ENCODE measurements at places on chromosomes 6 and 20. TPM values are rescaled to one million over a fixed set of nuclear protein-coding genes. Genes with fewer than 3 reads are reported as not detected.

GRCh38 chr6:134421501-134421900, 103.6 kb upstream of the SGK1 start:
- no peak overlapping the region for H3K27ac ChIP-seq
- peaks cover 14% of the 10 kb centered on the region for H3K4me1 ChIP-seq
- no peaks in the 10 kb centered on the region for H3K36me3 ChIP-seq
- H3K4me3 ChIP-seq, result no peak overlapping the region
- no peak for DNase-seq

GRCh38 chr6:83292900-83293843, 100.0 kb downstream of the RWDD2A start:
- no peaks in the 10 kb centered on the region for H3K27me3 ChIP-seq
- H3K4me3 ChIP-seq, result no peak overlapping the region
- DNase-seq, result no peak
- H3K36me3 ChIP-seq, result peaks cover 41% of the 10 kb centered on the region
- no peak overlapping the region for H3K27ac ChIP-seq
- H3K4me1 ChIP-seq, result no peaks in the 10 kb centered on the region

DNA sequence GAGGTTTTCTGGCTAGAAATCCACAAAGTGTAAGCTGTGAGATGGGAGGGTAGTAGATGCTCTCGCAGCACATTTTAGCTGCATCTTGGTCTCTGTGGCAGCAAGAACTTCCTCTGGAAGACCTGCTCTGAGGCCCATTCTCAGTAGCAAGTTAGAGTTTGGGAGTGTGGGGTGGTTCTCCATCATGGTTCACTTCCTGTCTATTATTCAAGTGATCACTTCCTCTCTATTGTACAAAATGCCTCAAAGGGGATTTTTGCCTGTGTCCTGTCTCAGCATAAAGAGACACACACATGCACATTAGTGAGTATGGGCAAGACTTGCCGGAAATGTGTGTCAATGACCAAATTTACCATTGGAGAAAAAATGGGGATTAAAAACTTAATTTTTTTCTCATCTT, 42.5 kb downstream of the LYRM2 start:
- DNase-seq, result no peak
- peaks cover 17% of the 10 kb centered on the region for H3K4me1 ChIP-seq
- no peaks in the 10 kb centered on the region for H3K27me3 ChIP-seq

GRCh38 chr20:51176446-51176845, 153.5 kb upstream of the KCNG1 start:
- DNase-seq, result no peak
- no peak overlapping the region for H3K4me3 ChIP-seq
- peaks cover 5% of the 10 kb centered on the region for H3K27me3 ChIP-seq
- peaks cover 8% of the 10 kb centered on the region for H3K4me1 ChIP-seq
- peak overlapping the region; percentile 71 for H3K27ac ChIP-seq
- H3K36me3 ChIP-seq, result no peaks in the 10 kb centered on the region

DNA sequence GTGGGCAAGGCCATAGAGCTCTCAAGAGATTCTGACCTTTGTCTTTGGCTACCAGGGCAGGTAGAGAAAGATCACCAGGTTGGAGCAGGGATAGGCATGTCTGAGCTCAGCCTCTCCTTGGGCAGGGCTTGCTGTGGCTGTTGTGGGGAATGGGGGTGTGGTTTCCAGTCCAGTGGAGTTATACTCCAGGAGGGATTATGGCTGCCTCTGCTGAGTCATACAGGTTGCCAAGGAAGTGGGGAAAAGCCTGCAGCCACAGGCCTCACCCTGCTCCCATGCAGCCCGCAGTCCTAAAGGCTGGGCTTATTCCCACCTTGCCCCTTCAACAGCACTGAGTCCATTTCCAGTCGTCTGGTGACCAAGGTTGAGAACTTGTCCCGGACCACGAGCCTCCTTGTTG, 21.9 kb downstream of the MEP1A start:
- H3K4me1 ChIP-seq, result peaks cover 22% of the 10 kb centered on the region
- peaks cover 4% of the 10 kb centered on the region for H3K27me3 ChIP-seq
- H3K4me3 ChIP-seq, result no peak overlapping the region
- no peaks in the 10 kb centered on the region for H3K36me3 ChIP-seq

DNA sequence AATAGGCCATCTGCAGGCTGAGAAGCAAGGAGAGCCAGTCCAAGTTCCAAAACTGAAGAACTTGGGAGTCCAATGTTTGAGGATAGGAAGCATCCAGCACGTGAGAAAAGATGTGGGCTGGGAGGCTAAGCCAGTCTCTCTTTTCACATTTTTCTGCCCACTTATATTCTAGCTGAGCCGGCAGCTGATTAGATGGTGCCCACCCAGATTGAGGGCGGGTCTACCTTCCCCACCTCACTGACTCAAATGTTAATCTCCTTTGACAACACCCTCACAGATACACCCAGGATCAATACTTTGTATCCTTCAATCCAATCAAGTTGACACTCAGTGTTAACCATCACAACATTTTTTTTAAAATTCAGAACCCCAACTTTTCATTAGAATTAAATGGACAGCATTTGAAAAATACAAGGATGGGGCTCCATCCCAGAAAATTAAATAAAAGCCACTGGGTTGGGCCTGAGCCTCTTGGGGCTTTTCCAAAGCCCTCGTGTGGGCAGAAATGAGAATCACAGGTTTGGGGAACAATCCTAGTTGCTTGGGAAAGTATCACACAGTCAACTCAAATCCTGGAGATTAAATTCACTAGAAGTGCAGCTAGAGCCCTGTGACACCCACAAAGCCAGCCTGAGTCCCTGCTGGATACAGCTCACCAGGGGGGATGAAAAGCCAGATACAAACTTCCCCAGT, 2.2 kb downstream of the CLDN20 start:
- no peak overlapping the region for H3K27ac ChIP-seq
- H3K4me1 ChIP-seq, result peaks cover 12% of the 10 kb centered on the region

GRCh38 chr6:167791091-167791779, 35.5 kb upstream of the AFDN start:
- H3K36me3 ChIP-seq, result no peaks in the 10 kb centered on the region
- no peak for DNase-seq
- no peak overlapping the region for H3K27ac ChIP-seq
- peaks cover 11% of the 10 kb centered on the region for H3K4me1 ChIP-seq
- H3K27me3 ChIP-seq, result no peaks in the 10 kb centered on the region

DNA sequence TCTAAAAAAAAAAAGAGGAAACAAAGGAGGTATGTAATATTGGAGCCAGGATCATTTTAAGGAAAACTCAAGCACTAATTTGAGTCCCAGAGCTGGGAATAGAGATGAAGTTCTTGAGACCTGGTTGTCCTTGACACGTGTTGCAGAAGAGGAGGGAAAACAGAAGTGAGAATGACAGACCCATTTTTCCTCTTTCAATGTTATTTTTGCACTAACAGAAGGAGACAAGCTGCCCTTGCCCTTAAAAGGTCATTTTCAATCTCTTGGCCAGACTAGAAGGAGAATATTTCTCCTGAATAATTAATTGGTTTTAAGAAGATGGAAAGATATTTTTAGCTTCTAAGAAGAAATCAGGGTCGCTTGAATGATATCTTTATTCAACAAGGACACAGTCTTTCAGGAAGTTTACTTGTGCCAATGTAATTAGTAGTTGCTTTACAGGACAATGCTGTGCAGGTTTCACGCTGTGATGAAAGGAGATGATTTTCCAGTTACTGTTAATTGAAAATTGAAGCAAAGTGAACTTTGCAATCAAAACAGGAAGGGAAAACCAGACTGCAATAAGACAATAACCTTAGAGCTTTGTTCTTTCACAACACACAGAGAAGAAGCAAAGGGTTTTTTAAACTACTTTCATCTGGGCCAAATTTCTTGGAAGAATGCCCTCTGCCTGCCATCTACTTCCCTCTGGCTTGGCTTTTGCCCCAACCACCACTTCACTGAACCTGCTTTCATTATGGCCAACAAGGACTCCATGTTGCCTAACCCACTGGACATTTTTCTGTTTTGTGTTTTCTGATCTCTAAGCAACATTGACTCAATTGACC, 107.8 kb upstream of the SHLD1 start:
- no peak for DNase-seq
- H3K27ac ChIP-seq, result no peak overlapping the region
- H3K27me3 ChIP-seq, result peaks cover 3% of the 10 kb centered on the region
- H3K4me3 ChIP-seq, result no peak overlapping the region

DNA sequence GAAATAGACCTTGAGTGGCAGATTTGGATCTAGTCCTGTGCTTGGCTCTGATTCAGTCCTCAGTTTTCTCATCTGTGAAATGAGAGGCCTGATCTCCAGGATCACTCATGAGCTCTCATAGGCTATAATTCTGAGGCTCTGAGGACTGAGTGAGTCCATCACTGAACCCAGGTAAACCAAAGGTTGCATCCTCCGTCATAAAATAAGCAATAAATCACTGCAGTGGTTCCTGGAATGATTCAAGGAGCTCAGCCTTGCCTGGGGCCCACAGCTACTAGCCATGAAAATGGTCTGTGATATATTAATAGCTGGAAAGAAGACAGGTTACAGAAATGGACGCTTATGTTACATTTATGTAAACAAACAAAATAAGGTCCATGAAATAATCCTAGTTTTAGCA, 124.8 kb downstream of the MAP3K7 start:
- no peak overlapping the region for H3K4me3 ChIP-seq
- H3K27me3 ChIP-seq, result no peaks in the 10 kb centered on the region
- H3K27ac ChIP-seq, result no peak overlapping the region
- H3K4me1 ChIP-seq, result no peaks in the 10 kb centered on the region
- no peak for DNase-seq

DNA sequence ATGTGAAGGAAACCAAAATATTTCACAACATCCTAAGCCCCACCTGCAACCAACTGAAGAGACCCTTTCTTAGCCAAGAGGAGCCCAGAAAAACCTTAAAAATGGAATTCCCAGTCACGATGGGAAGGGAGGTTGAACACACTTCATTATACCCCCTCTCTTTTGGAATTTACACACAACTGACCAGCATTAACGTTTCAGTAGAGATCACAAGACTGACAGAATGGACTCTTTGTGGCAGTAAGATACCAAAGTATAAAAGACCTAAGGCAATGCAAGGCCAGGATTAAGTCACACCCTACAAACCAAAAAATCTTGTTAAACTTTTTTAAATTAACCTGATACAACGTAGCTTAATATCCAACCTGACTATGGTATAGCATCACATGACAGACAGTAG, 190.9 kb downstream of the OTOR start:
- peaks cover 16% of the 10 kb centered on the region for H3K27me3 ChIP-seq
- no peaks in the 10 kb centered on the region for H3K36me3 ChIP-seq
- DNase-seq, result no peak
- H3K27ac ChIP-seq, result no peak overlapping the region

DNA sequence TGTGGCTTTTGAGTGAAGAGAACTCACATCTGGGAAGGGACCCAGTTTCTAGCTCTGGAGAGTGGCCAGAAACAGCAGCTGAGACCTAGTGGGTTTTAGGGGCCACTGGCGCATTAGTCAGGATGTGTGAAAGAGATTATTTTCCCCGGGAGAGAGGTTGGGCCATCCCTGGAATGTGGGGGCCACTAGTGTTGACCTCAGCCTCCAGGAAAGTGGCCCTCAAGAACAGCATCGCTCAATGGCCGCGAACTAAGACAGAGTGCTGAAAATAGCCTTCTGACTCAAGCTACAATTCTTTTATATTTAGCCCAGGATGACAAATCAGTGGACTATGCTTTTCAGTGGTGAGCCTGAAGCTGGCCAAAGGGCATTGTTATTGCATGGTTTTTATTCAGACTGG, 210.4 kb upstream of the RNF24 start:
- H3K27me3 ChIP-seq, result peaks cover 40% of the 10 kb centered on the region
- H3K4me3 ChIP-seq, result no peak overlapping the region
- no peak for DNase-seq

DNA sequence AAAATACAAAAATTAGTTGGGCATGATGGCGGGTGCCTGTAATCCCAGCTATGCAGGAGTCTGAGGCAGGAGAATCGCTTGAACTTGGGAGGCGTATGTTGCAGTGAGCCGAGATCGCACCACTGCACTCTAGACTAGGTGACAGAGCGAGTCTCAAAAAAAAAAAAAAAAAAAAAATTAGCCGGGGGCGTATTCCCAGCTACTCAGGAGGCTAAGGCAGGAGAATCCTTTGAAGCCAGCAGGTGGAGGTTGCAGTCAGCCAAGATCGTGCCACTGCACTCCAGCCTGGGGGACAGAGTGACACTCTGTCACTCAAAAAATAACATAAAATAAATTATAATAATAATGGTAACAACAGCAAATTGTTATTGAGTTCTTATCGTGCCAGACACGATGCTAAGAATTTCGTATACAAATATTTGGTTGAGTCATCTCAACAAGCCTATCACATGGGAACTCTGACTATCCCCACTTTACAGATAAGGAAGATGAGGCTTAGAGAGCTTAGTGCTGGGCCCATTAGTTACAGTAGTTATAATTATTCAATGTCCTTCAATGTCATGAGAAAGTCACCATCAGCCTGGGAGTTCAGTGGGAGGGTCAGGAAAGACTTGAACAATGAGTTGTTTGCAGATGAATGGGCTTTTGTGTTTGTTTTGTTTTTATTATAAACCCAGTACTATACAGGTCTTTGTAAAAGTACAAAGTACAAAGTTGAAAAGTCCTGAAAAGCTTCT, 19.4 kb downstream of the C6orf15 start:
- H3K36me3 ChIP-seq, result no peaks in the 10 kb centered on the region
- peaks cover 8% of the 10 kb centered on the region for H3K4me1 ChIP-seq
- DNase-seq, result no peak
- no peak overlapping the region for H3K27ac ChIP-seq
- H3K4me3 ChIP-seq, result no peak overlapping the region
- no peaks in the 10 kb centered on the region for H3K27me3 ChIP-seq

GRCh38 chr20:20019123-20019522, 2.0 kb downstream of the NAA20 start:
- peaks cover 6% of the 10 kb centered on the region for H3K36me3 ChIP-seq
- H3K27me3 ChIP-seq, result no peaks in the 10 kb centered on the region
- no peak overlapping the region for H3K27ac ChIP-seq
- peaks cover 23% of the 10 kb centered on the region for H3K4me1 ChIP-seq

GRCh38 chr20:46210672-46211330, 92.7 kb downstream of the CD40 start:
- no peak overlapping the region for H3K4me3 ChIP-seq
- no peak for DNase-seq
- peaks cover 5% of the 10 kb centered on the region for H3K4me1 ChIP-seq
- H3K27ac ChIP-seq, result no peak overlapping the region
- peaks cover 68% of the 10 kb centered on the region for H3K27me3 ChIP-seq
- no peaks in the 10 kb centered on the region for H3K36me3 ChIP-seq

Gene OTOR
- total RNA-seq, result not detected

Gene LY6G5B
- 34.2 TPM for total RNA-seq

Gene SALL4
- total RNA-seq, result 20.5 TPM

Gene RNF144B
- total RNA-seq, result 5.4 TPM

Gene RAET1G
- not detected for total RNA-seq

Gene MYO6
- 70.0 TPM for total RNA-seq

Gene RGS17
- total RNA-seq, result 1.1 TPM

Gene BCAS1
- total RNA-seq, result 0.20 TPM

Gene ENTPD6
- total RNA-seq, result 67.8 TPM

Gene DST
- total RNA-seq, result 302 TPM

Gene ENPP4
- 4.8 TPM for total RNA-seq

Gene EYA2
- 10.2 TPM for total RNA-seq

Gene FBXO9
- 69.0 TPM for total RNA-seq

Gene STMND1
- total RNA-seq, result 0.34 TPM

All from mesothelial cell of epicardium (in vitro differentiated cells).